ENCODE measurements at places on chromosomes 13 and 19.

GRCh38 chr13:26377038-26377437, 123.1 kb downstream of the CDK8 start:
- DNase-seq, result no peak

GRCh38 chr19:8593931-8594330, 16.6 kb downstream of the ADAMTS10 start:
- no peak for DNase-seq

DNA sequence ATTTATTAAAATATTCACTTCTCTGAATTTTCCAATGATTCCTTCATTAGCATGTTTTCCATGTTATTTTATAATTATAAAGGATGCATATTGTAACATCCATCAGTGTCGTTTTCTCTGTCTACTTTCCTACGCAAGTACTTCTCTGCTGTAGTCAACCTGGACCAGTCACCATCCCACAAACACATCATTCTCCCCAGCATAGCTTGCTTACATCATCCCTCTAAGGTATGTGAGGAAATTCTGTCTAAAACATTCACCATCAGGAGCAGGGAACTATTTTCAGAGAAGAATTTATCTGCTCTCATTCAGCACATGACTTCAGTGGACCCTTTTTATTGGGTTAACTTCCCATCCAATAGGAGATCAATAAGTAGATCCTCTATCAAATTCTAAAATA, 806.1 kb upstream of the ARGLU1 start:
- no peak for DNase-seq

- DNase-seq, result no peak
These were observed 37.5 kb upstream of the PCDH20 start for GRCh38 chr13:61453121-61453520.

DNA sequence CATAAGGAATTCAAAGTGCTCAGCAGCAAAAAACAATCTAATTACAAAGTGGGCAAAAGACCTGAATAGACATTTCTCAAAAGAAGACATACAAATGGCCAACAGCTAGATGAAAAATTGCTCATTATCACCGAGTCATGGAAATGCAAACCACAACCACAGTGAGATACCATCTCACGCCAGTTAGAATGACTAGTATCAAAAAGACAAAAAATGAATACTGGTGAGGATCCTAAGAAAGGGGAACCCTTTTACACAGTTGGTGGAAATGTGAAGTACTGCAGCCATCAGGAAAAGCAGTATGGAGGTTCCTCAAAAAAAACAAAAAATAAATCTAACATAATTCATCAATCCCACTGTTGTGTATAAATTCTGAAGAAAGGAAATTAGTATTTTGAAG, 1206.1 kb downstream of the EFNB2 start:
- DNase-seq, result no peak

- DNase-seq, result no peak
These were observed at the start of gene ANKLE1 for GRCh38 chr19:17281391-17282304. Gene ANKLE1, plus strand, starts transcription at chr19:17281901. Its CDS starts 20 bp downstream, at chr19:17281921.

- DNase-seq, result no peak
These were observed 368.9 kb downstream of the RBM26 start for GRCh38 chr13:79037197-79037596.

- no peak for DNase-seq
These were observed 34.8 kb downstream of the TGDS start for GRCh38 chr13:94561126-94561525.

DNA sequence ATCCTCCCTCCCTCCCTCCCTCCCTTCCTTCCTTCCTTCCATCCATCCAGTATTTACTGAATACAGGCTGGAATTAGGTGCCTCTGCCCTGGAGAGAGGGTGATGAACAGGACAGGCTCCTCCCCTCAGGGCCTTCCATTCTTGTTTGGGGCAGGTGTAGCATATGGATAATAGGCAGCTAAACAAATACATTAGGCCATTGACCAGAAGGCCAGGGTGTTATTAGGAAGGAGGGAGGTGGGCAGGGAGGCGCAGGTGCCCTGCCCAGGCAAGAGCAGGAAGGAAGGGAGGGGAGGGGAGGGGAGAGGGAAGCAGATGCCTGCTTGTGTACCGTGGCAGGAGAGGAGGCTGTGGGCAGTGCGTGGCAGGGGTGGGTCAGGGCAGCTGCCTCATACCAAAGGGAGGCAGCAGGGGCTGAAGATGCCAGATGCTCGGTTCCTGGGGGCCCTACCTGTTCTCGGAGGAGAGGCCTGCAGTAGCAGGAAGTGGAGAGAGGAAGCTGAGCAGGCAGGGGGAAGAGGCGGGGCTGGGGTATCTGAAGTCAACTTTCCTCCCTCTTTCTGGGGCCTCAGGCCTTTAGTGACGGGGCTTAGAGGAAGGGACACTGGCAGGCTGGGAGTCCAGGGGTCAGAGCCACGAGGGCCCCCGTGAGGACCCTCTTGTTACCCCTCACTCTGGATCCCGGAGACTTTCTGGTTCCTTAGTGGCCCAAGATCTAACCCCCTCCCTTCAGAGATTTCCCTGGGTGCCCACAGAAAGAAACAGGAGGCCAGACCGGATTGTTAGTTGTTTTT, at the start of gene RINL:
RINL (minus strand) TSS at position 495 of the 794 bp plus-strand sequence. CDS start 1,533 bp downstream, outside the sequence.
- DNase-seq, result peak; percentile 51

DNA sequence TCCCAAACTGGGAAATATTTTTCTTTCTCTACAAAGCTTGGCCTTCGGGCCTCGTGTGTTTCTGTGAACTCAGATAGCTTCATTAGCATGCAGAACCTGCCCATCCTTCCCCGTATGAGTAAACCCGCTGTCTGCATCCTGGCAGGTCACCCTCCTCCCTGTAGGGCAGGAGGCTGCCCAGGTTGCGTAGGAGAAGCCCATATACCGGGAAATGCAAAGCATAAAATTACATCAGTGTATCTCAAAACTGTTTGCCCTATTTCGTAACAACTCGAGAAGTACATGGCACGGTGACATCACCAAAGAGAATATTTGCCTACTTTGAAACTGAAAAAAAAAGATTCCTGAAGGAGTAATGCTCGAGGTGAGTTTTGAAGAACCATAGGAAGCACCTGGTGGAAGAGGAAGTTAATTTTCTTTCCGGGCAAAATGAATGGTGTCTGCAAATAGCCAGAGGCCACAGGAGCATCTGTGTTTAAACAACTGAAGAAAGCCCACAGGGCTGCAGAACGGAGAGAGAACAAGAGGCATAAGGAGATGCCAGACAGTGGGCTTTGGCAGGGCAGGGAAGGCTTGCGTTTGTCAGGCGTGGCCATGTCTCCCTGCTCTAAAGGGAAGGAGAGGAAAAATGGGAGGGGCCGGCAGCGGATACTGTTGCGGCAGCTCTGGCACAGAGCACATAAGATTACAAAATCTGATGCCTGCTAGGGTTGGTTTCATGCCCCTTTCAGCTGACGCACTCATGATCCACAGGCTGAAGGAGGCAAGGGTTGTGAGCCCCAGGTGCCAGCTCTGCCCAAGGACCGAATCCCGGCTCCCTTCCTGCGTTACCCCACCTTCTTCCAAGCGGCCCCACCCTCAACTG, 81.4 kb downstream of the IRS2 start:
- DNase-seq, result no peak

GRCh38 chr19:7000816-7001215, 20.4 kb downstream of the MBD3L2B start:
- no peak for DNase-seq

DNA sequence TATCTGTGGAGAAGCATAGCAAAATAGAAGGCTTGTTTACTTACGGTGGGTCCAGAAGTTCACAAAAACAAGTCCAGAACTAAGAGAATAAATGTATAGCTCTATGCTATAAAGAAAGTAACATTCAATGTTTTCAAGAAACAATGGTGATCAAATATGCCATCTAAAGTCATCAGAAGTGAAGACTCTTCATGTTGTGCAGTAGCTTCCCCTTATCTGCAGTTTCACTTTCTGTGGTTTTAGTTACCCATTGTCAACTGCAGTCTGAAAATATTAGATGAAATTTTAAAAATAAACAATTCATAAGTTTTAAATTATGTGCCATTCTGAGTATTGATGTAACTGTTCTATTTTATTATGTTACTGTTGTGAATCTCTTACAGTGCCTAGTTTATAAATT, 72.5 kb downstream of the EDNRB start:
- no peak for DNase-seq

DNA sequence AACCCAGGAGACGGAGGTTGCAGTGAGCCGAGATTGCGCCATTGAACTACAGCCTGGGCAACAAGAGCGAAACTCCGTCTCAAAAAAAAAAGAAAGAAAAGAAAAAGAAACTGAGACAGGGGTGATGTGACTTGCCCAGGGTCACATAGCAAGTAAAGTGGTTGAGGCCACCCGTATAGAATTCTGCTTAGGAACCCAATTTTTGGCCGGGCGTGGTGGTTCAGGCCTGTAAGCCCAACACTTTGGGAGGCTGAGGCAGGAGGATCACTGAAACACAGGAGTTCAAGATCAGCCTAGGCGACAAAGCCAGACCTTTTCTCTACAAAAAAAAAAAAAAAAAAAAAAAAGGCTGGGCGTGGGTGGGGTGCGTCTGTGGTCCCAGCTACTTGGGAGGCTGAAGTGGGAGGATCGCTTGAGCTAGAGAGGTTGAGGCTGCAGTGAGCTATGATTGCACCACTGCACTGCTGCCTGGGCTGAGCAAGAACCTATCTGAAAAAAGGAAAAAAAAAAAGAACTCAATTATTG, 1.3 kb downstream of the SNRPA start:
- no peak for DNase-seq

DNA sequence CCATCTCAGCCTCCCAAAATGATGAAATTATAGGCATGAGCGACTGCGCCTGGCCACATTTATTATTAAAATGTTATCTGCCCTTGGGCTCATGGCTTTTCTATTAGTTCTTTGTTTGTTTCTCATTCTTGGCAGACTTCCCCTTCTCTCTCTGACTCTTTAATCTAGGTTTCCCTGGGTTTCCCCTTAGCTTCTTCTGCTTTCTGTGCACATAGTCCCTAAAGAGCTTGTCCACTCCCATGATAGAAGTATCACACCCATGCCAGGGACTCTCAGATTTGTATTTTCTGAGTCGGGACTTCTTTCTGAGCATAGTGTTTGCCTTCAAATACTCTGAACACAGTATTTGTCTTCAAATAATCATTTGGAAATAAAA, 38.6 kb upstream of the ITM2B start:
- DNase-seq, result no peak

DNA sequence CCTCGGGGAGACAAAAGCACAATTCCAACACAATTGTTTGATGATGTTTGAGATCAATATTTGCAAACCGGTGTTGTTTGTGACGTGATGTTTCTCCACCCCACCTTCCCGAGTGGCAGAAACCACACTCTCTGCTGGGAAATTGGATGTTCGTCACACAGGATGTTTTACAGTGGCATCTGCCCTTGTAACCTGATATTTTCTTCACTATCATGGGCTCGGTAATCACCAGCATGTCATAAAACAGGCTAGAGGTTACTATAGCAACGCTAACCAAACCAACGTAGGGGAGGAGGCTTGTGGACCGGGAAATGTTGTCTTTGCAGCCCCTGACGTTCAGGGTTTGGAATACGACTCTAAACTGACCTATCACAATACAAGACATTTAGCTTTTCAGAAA, 454.5 kb downstream of the IRS2 start:
- no peak for DNase-seq

DNA sequence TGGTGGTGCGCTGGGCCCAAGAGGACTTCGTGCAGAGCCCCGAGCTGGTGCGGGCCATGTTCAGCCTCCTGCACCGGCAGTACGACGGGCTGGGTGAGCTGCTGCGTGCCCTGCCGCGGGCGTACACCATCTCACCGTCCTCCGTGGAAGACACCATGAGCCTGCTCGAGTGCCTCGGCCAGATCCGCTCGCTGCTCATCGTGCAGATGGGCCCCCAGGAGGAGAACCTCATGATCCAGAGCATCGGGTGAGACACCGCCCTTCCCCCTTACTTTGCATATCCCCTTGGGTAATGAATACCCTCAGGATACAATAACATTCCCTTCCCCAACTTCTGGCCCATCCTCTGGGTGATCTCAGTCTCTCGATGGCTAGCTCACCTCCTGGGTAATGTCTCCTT, 60.9 kb downstream of the RYR1 start:
- DNase-seq, result no peak

- no peak for DNase-seq
These were observed 8.4 kb downstream of the KANK3 start for GRCh38 chr19:8334458-8335342.

DNA sequence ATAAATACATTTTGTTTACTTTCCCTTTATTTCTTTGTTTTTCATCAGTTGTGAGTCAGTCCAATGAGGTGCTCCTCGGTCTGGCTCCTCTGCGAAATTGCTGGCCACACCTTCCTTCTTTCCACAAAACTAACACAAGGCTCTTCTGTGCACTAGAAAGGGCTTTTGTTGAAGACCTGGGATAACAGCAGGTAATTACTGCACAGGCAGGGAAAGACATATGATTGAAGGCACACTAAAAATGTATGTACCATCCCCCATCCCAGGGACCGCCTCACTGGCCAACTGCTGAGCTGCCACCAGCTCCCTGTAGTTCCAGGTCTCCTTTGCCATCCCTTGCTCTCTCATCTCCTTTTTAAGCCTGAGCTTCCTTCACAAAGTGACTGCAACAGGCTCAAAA, 180.5 kb downstream of the EFNB2 start:
- DNase-seq, result no peak

DNA sequence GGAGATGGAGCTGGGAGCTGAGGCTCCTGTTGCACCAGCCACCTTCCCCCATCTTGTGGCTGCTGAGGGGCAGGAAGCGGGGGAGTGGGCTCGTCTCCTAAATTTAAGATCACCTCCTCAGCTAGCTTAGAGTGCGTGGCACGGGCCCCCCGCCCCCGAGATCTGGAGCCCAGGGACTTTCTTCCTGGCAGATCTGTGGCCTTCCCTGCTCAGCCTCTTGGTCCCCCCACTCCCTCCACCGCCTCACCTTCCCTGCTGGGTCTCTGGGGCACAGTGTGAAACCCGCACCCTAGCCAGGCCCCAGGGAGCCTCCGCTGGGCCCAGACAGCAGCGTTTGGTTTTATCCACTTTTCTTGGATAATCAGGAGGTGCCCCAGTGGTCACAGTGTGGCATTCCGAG, 35.9 kb downstream of the MAU2 start:
- DNase-seq, result no peak

DNA sequence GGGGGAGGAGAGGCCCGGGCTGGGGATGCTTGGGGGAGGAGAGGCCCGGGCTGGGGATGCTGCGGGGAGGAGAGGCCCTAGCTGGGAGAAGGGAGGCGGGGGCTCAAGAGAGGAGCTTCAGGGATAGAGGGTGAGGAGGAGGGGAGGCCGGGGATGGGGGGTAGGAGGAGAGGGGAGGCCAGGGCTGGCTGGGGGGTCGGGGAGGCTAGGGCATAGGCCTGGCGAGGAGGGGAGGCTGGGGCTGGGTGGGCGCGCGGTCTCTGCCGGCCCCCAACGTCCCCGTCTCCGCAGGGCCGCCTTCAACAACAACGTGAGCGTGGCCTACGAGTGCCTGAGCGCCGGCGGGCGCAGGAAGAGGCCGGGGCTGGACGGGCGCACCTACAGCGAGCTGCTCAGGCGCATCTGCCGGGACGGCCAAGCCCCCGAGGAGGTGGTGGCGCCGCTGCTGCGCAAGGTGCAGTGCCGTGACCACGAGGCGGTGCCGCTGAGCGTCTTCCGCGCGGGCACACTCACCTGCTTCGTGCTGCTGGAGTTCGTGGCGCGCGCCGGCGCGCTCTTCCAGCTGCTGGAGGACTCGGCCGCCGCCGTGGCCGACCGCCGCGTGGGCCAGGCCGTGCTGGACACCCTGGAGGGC, 11.4 kb downstream of the TPGS1 start:
- DNase-seq, result peak; percentile 44

Measured in stimulated activated CD8-positive, alpha-beta memory T cell treated with anti-CD3 and anti-CD28 coated beads, Interleukin-2, amount 100 ng/mL, for 1 hour (primary cell).